NCI-H748 treated with DMSO at 0.1 percent for 48 hours (cell line): ENCODE measurements at places on chromosomes 4 and X.

- DNase-seq: no peak
These were observed 179.7 kb upstream of the PRPS2 start for GRCh38 chrX:12611471-12611870.

DNA sequence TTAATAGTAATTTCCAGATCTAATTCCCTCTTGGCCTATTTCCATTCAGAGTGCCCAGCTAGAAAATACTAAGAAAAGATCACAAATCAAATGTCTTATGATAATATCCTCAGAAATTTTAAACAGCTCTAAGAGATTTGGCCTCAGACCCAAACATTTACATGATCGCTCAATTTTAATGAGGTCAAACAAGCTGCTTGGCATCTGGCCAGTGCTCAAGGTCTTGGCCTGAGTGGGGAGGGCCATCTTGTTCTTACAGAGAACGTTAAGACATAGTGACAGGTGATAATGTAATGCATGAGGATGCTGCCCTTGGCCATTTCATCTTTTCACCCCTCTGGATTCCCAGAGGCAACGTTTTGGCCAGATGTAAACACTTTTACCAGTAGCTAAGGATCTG lies 159.2 kb upstream of the SLC7A11 start:
- no peak for DNase-seq

DNA sequence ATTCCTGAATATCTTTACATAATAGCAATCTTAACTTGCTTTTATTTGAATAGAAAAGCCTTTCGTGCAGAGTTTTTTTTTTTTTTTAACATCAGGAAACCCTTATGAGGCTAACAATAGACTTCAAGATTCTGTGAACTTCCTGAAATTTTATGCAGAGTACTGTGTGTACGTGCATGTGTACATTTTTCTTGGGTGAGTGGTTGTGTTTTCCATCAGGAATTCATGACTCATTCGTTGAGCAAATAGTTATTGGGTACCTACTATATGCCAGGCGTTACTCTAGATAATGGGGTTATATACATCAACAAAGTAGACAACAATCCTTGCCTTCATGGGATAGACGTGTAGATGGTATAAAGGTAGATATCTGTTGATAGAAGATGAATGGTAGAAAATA lies 59.1 kb downstream of the MRPL1 start:
- DNase-seq: no peak

DNA sequence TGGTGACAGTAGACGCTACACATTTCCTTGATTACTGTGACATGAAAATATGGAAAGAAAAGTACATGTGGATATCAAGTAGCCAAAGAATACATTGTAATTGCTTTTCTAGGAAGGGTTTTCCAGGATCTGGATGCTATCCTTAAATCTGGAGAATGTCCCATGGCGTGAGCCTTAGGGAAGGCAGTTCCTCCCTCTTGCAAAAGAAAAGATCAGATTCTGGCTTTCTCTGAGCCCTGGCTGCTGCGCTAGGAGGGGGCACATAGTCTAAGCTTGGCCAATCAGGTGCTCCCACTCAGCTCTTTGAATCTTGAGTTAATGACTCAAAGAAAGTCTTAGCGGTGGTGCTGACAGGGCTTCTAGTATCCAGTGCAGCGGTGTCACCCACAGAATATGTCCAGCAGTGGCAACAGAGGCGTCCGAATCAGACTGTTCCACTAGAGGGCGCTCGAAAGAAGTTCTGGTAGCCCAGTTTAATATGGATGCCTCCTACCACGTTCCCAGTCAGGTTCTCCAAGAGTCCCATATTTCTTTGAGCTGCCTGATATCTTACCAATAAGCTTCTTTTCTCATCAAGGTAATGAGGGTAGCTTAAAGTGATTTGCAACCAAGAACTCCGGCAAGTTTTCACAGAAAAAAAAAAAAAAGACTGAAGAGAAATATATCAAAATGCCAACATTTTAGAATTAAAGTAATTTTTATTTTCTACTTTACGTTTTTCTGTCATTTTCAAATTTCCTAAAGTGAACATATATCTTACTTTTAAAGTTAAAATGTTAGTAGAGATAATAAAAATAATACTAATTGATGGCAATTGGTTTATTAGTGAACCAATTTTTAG lies 213.4 kb upstream of the S100G start:
- peak; percentile 42 for DNase-seq

- DNase-seq: no peak
These were observed 99.7 kb downstream of the AFF2 start for GRCh38 chrX:148600131-148600530.

DNA sequence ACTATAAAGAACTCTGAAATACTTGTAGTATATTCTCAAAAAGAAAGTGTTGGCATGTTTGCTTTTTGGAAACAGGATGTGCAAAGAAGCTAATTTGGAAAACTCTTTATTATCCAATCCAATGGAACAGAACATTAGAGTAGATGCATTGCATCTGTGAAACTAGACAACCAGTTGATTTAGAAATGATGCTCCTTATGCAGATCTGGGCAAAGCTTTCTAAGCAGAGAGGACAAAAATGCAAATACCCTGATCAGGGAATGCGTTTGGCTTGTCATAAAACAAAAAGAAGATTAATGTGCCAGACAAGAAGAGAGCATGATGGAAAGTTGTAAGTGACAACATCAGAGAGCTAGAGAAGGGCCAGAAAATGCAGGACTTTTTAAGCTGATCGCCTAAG lies 142.3 kb downstream of the RCHY1 start:
- no peak for DNase-seq

- DNase-seq: peak; percentile 88
These were observed 60.2 kb upstream of the CBR4 start for GRCh38 chr4:169070071-169070894.

GRCh38 chrX:28628120-28628519 lies 40.9 kb downstream of the IL1RAPL1 start:
- no peak for DNase-seq

GRCh38 chr4:174086829-174087799 lies 196.4 kb downstream of the FBXO8 start:
- peak; percentile 19 for DNase-seq

GRCh38 chr4:1601533-1601835 lies 82.6 kb downstream of the FAM53A start:
- no peak for DNase-seq

DNA sequence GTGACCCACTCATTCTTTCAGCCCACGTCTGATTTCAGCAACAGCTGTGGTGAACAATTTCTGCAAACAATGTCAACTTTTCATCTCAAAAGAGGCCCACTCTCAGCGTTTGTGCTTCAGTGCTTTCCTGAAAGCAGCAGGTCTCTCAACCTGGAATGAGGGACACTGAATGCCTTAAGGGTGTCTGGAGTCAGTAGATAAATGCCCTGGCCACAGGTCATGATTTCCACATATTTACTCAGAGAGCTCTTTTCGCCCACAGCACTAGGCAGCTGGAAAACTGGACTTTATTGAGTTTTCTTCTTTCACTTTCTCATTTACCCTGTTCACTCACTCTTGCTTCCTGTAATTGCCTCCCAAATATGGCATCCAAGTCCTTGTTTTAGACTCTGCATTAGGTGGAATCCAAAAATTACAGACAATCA lies 52.8 kb downstream of the NPFFR2 start:
- no peak for DNase-seq

DNA sequence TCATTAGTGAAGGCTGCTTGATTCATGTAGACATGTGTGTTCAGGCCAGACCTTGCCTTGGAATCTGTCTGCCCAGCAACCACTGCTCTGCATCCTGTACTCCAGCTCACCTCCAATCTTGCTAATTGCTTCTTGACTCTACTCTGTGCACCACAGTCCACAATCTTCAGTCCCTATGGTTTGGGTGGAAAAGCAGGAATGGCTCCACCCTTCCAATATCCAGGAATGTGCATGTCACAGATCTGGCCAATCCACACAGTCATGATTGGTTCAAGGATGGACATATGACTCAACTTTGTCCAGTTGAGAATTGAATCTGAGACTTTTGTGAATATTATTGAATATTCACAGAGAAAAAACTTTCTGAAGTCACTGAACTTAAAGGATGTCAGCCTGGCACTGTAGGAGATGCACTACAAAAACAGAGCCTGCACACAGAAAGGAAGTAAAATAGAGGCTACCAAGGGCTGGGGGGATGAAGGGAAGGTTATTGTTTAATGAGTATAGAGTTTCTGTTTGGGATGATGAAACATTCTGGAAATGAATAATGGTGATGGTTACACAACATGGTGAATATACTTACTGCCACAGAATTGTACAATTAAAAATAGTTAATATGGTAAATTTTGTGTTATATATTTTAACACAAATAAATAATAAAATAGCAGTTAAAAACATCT lies 161.3 kb upstream of the USP38 start:
- no peak for DNase-seq

- no peak for DNase-seq
These were observed 3.4 kb downstream of the GPR78 start for GRCh38 chr4:8583655-8584025.

- DNase-seq: no peak
These were observed 185.6 kb upstream of the S100G start for GRCh38 chrX:16464369-16464768.
